ENCODE measurements at places on chromosomes 5 and 9. TPM values are rescaled to one million over a fixed set of nuclear protein-coding genes. Genes with fewer than 3 reads are reported as not detected.
A peak's percentile ranks its signal among the peaks of the same experiment; 100 is the strongest.

Gene APBA1
- 6.2 TPM for total RNA-seq

GRCh38 chr9:129619787-129620668 is 873 bp downstream of the C9orf50 start:
- no peak for DNase-seq

Gene PRR7
- 2.1 TPM for total RNA-seq

Gene INSYN2B
- total RNA-seq: 0.17 TPM

- no peak for DNase-seq
Observed at GRCh38 chr5:110951373-110951791, 120.1 kb upstream of the TSLP start.

Gene KLF4
- total RNA-seq: 143 TPM

DNA sequence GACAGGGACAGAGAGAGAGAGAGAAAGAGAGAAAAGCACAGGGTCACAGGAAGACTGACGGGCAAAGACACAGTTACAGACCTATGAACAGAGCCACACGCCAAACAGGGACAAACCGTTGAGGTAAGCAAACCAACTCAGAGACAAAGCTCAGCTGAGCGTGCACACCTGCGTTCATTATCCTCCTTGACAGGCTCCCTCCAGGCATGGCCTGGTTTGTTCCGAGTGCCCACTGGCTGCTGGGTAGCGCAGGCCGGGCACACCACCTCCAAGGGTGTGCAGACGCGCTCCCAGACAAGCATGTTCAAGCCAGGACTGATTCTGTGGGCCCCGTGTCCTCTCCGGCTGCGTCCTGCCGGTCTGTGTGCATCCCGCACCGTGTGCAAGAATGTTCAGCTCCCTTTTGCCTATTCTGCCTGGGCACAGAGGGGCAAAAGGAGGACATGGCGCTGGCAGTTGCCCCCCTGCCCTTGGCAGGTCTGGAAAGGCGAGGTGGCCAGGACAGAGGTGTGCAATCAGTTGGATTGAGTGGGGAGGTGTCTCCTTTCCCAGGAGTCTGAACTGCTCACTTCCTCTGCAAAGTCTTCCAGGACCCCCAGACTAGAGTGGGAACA is 467 bp upstream of the SMIM32 start:
- peak; percentile 51 for DNase-seq
